CD4-positive, alpha-beta T cell treated with Interleukin-17A for 4 hours (primary cell): ENCODE measurements at places on chromosomes 13 and 19.

GRCh38 chr13:113040597-113041292 is 64.8 kb upstream of the F7 start:
- no peak for DNase-seq

- peak; percentile 81 for DNase-seq
Measured at GRCh38 chr19:41872775-41873647, 4.1 kb upstream of the CD79A start.

- no peak for DNase-seq
Measured at GRCh38 chr13:73578251-73578875, 519.6 kb downstream of the KLF5 start.

GRCh38 chr19:12695096-12695495 is 1.3 kb downstream of the FBXW9 start:
- DNase-seq, result no peak

GRCh38 chr19:3073159-3073563 is 10.9 kb upstream of the TLE5 start:
- no peak for DNase-seq
